MCF 10A (cell line): ENCODE measurements at places on chromosomes 16 and 17.
A peak's percentile ranks its signal among the peaks of the same experiment; 100 is the strongest.

- no peak overlapping the region for H3K4me3 ChIP-seq
- H3K27ac ChIP-seq = peak overlapping the region; percentile 39
- no peaks in the 10 kb centered on the region for H3K27me3 ChIP-seq
- no peak for DNase-seq
- H3K36me3 ChIP-seq = peaks cover 55% of the 10 kb centered on the region
- H3K4me1 ChIP-seq = peaks cover 21% of the 10 kb centered on the region
Observed at GRCh38 chr16:87955302-87956097, 4.3 kb downstream of the BANP start.

- no peak for DNase-seq
- H3K4me1 ChIP-seq = no peaks in the 10 kb centered on the region
- no peaks in the 10 kb centered on the region for H3K27me3 ChIP-seq
- H3K27ac ChIP-seq = no peak overlapping the region
Observed at GRCh38 chr16:87311387-87311786, 5.8 kb downstream of the C16orf95 start.

GRCh38 chr16:74297145-74297665, 591 bp downstream of the PSMD7 start:
- H3K27ac ChIP-seq = peak overlapping the region; percentile 98
- peaks cover 1% of the 10 kb centered on the region for H3K4me1 ChIP-seq
- H3K27me3 ChIP-seq = no peaks in the 10 kb centered on the region
- peak; percentile 26 for DNase-seq

GRCh38 chr17:72238157-72238673, 117.4 kb downstream of the SOX9 start:
- H3K4me1 ChIP-seq = no peaks in the 10 kb centered on the region
- H3K4me3 ChIP-seq = no peak overlapping the region
- no peaks in the 10 kb centered on the region for H3K36me3 ChIP-seq
- DNase-seq = no peak
- no peak overlapping the region for H3K27ac ChIP-seq

DNA sequence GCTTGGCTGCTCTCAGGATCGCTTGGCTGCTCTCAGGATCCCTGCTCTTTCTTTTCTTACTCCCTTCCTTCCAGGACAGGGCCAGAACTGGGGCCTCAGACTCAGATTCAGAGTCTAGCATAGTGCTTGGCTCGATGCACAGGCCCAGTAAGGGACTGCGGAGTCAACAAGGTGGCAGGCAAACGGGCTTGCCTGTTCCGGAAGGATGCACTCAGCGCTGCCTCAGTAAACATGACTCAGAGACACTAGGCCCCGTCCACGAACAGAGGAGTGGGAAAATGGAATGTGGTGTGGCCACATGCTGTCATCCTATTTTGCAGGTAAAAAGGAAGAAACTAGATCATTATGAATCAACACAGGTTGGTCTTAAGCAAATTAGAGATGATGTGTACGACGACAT, 9.8 kb downstream of the SPHK1 start:
- H3K36me3 ChIP-seq = peaks cover 69% of the 10 kb centered on the region
- peaks cover 5% of the 10 kb centered on the region for H3K4me1 ChIP-seq
- no peak for DNase-seq
- no peak overlapping the region for H3K27ac ChIP-seq

DNA sequence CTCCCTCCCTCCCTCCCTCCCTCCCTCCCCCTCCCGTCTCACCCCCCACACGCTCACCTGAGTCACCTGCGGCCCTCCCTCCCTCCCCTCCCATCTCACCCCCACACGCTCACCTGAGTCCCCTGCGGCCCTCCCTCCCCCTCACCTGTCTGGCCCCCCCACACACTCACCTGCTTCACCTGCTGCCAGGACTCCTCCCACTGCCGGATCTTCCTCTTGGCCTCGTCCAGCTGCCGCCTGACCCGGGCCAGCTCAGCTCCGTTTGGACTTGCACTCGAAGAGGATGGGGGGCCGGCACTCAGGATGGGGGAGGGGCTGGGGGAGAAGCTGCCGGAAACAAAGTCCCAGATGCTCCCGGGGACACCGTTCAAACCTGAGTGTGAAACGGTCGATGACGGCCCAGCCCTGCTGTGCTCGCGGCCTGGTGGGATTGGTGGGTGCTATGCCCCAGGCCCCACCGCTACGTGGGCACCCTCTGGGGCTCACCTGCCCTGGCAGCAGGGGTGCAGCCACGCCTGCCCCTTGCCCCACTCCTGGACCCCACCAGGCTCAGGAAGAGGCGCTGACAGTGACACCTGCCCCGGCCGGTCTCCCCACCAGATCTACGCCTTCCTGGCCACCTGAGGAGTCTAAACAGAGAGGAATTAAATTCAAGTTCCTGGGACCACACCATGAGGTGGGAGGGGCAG, 15.9 kb downstream of the GNPTG start:
- H3K4me1 ChIP-seq = no peaks in the 10 kb centered on the region
- H3K27me3 ChIP-seq = no peaks in the 10 kb centered on the region
- no peak for DNase-seq
- no peak overlapping the region for H3K4me3 ChIP-seq
- peaks cover 29% of the 10 kb centered on the region for H3K36me3 ChIP-seq
- H3K27ac ChIP-seq = no peak overlapping the region
